SHP77 (cell line): ENCODE measurements at places on chromosomes 11 and 22.

DNA sequence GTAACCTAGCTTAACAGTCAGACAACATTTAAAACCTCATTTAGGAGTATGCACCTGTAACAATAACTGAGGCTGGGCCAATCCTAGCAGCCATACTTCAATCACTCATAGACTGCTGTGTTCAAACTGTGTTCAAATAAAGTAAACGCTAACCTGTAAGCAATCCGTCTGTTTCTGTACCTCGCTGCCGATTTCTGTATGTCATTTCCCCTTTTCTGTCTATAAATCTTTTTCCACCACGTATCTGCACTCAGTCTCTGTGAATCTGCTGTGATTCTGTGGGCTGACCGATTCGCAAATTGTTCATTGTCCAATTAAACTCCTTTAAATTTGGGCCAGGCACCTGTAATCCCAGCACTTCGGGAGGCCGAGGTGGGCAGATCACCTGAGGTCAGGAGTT is 12.3 kb downstream of the APOBEC3H start:
- DNase-seq: no peak

GRCh38 chr22:27840436-27840835 is 38.9 kb upstream of the MN1 start:
- no peak for DNase-seq

DNA sequence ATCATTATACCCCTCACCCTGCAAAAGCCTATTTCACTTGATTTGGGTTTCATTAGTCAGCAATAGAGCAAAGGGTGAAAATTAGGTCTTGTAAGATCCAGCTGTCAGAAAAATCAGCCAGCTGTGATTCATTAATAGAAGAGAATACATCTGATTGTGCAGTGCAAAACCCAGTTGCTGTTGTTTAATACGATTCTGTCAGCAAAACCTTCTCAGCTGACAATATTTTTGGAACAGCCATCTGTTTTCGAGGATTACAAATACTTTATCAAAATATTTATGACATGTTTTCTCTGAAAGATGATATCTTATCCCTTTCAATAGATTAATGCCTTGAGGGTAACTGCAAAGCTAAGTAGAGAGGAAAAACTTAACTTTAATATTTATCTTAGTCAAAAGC is 1354.0 kb upstream of the RAG2 start:
- no peak for DNase-seq

DNA sequence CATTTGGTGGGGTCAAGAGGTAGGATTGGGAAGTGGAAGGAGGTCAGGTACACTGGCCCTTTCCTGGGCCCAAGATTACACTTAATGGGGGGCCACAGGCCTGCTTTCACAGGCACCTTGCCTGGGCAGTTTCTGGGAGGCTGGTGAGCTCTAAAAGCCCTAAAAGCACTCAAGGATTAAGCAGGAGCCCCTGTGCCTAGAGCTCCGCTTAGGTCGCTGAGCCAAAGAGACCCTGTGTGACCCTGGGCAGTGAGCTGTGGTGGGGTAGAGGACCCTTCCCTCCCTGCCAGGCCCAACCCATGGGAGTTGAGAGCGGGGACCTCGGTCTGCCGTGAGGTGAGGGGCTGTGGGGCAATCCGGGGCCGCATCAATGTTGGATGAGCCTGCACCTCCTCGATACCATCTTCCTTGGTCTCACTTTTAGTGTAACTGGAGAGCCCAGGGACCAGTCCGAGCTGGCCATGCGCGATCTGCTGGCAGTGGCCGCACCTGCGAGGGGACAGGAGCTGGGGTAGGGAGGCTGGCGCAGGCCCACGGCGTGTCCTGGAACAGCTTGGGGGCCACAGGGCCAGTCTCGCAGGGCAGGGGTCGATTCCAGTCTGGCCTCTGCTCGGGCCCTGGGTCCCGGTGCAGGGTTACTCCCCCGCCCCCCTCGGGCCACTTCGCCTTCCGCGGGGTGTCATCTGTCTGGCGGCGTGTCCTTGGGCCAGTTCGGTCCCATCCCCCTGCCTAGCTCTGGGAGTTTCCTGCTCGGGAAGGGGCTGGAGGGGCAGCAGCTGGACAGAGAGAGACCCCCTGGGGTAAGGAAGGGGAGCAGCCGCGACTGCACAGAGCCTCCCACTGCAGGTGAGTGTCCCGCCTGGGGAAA is 44.3 kb downstream of the EIF3F start:
- DNase-seq: no peak

GRCh38 chr11:61828379-61828628 is 204 bp downstream of the FADS2 start:
- DNase-seq: no peak

GRCh38 chr22:39947220-39948216 is 12.7 kb upstream of the TMA7B start:
- DNase-seq: peak; percentile 70
